ENCODE measurements at places on chromosomes 6 and 20. TPM values are rescaled to one million over a fixed set of nuclear protein-coding genes. Genes with fewer than 3 reads are reported as not detected.

The SCUBE3 gene
- 0.30 TPM for total RNA-seq

The PRSS16 gene
- not detected for total RNA-seq

The KCTD20 gene
- total RNA-seq: 37.5 TPM

The SNAP91 gene
- total RNA-seq: 0.15 TPM

The FAM217B gene
- 3.9 TPM for total RNA-seq

The SEMG1 gene
- not detected for total RNA-seq

The DOK5 gene
- total RNA-seq: 9.8 TPM

The HLA-A gene
- 133 TPM for total RNA-seq

The CFAP61 gene
- total RNA-seq: not detected

The HNF4A gene
- not detected for total RNA-seq

The SEL1L2 gene
- total RNA-seq: not detected

The BANF2 gene
- total RNA-seq: not detected

The SLC22A23 gene
- total RNA-seq: under 0.01 TPM

The SAMD10 gene
- 4.5 TPM for total RNA-seq

The GABRR2 gene
- not detected for total RNA-seq

The PROKR2 gene
- not detected for total RNA-seq

The C20orf202 gene
- total RNA-seq: not detected

The TMEM244 gene
- total RNA-seq: not detected

The TBC1D20 gene
- total RNA-seq: 21.0 TPM

The SRXN1 gene
- 34.5 TPM for total RNA-seq

The TMC2 gene
- not detected for total RNA-seq

The LHFPL5 gene
- total RNA-seq: not detected

The HSF2 gene
- total RNA-seq: 11.8 TPM

The DDR1 gene
- total RNA-seq: 13.1 TPM

The ZFP57 gene
- total RNA-seq: not detected

The RBPJL gene
- not detected for total RNA-seq

The DEFB132 gene
- not detected for total RNA-seq

The ESF1 gene
- total RNA-seq: 4.0 TPM

The CGA gene
- total RNA-seq: not detected

The CRISP3 gene
- total RNA-seq: not detected

The RIOK1 gene
- total RNA-seq: 14.1 TPM

The TNF gene
- not detected for total RNA-seq

The COL11A2 gene
- 1.2 TPM for total RNA-seq

The TPX2 gene
- total RNA-seq: 122 TPM

The DEF6 gene
- 3.0 TPM for total RNA-seq

The PLN gene
- not detected for total RNA-seq

The WFDC10B gene
- not detected for total RNA-seq

The C20orf144 gene
- total RNA-seq: 0.84 TPM

The ASIP gene
- not detected for total RNA-seq
